Activated naive CD4-positive, alpha-beta T cell treated with anti-CD3 and anti-CD28 coated beads for 36 hours (primary cell): ENCODE measurements at places on chromosomes 5 and 9.

GRCh38 chr5:6818594-6819511 is 105.6 kb downstream of the TENT4A start:
- DNase-seq = no peak
- H3K27ac ChIP-seq = no peak overlapping the region
- H3K27me3 ChIP-seq = peaks cover 13% of the 10 kb centered on the region
- no peaks in the 10 kb centered on the region for H3K4me1 ChIP-seq

- H3K27me3 ChIP-seq = no peaks in the 10 kb centered on the region
- H3K4me3 ChIP-seq = no peak overlapping the region
- DNase-seq = no peak
- no peaks in the 10 kb centered on the region for H3K4me1 ChIP-seq
- H3K27ac ChIP-seq = no peak overlapping the region
Measured at GRCh38 chr9:90847971-90848370, 46.4 kb downstream of the SYK start.

DNA sequence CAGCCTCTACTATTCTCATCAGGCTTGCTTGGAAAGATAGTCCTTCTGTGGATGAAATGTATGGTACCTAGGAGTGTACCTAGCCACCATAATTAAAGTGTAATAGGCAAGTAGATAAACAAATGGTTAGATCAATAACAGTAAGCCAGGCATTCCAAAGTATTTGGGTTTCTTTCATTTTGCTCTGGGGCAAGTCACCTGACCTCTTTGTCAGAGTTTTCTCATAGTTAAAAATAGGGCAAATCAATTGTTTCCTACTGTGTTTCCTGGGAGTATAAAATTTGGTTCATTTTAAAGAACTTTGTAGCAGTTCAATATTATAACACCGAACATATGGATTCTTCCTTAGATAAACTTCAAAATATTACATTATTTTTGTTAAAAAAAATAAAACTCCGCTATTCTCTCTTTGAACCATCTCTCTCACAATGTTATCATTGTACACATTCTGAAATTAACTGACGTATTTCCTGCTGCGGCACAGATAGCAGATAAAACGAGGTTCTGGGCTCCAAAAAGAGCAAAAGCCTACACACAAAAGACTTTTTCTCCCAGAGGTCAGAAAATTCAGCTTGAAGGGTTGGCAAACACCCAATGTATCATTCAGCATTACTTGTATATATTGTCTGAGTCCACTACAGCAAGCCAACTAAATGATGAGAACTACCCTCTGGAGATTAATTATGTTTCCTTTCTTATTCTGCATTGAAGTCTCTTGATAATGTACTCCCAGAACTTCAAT is 267.9 kb downstream of the COX7C start:
- H3K4me3 ChIP-seq = no peak overlapping the region
- no peak for DNase-seq
- no peaks in the 10 kb centered on the region for H3K36me3 ChIP-seq
- H3K27ac ChIP-seq = no peak overlapping the region
- no peaks in the 10 kb centered on the region for H3K27me3 ChIP-seq

GRCh38 chr5:158629591-158630312 is 470.0 kb downstream of the EBF1 start:
- H3K4me1 ChIP-seq = no peaks in the 10 kb centered on the region
- no peak overlapping the region for H3K27ac ChIP-seq

GRCh38 chr9:922171-922570 is 54.3 kb upstream of the DMRT3 start:
- no peaks in the 10 kb centered on the region for H3K27me3 ChIP-seq
- no peaks in the 10 kb centered on the region for H3K36me3 ChIP-seq
- H3K27ac ChIP-seq = no peak overlapping the region
- no peaks in the 10 kb centered on the region for H3K4me1 ChIP-seq

DNA sequence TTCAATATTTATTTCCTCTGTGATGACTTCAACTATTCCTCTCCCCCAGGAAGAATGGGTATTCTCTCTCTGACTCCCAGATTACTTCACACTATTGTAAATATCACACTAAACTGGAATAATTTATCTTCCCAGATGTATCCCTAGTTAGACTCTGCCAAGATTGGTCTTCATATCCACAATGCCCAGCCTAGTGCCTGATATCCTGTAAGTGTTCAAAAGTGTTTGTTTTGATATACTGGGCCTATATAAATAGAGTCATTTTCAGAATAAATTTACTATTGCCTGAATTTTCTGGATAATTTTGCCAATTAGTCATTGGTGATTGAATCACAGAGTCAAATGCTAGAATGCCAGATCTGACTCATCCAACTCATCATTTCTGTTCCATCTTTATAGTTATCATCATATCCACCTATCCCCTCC is 143.7 kb upstream of the TNC start:
- no peak overlapping the region for H3K27ac ChIP-seq
- no peaks in the 10 kb centered on the region for H3K4me1 ChIP-seq
- no peak for DNase-seq
- H3K27me3 ChIP-seq = peaks cover 7% of the 10 kb centered on the region

GRCh38 chr5:74141053-74141452 is 499.5 kb downstream of the ENC1 start:
- no peak overlapping the region for H3K4me3 ChIP-seq
- no peak overlapping the region for H3K27ac ChIP-seq
- peaks cover 15% of the 10 kb centered on the region for H3K27me3 ChIP-seq
- DNase-seq = no peak
- H3K36me3 ChIP-seq = no peaks in the 10 kb centered on the region

DNA sequence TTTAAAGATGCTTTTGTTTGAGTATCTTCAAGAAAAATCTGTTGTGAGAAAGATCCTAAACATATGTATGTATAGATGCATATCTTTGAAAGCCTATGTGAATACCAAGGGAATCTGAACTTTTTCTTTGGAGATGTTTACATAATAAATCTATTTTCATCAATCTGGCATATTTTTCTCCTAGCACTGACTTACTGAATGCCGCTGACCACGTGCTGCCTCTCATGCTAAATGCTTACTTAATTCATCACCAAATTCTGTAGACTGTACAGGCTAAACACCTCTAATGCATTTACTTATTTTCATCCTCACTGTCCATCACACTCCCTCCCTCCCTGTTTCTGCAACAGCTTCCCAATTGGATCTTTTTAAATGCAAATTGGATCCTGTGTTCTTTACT is 566.2 kb upstream of the WWC1 start:
- no peak for DNase-seq
- peaks cover 4% of the 10 kb centered on the region for H3K4me1 ChIP-seq
- H3K27me3 ChIP-seq = peaks cover 8% of the 10 kb centered on the region
- H3K36me3 ChIP-seq = no peaks in the 10 kb centered on the region
- no peak overlapping the region for H3K27ac ChIP-seq

- H3K27me3 ChIP-seq = peaks cover 23% of the 10 kb centered on the region
- peaks cover 8% of the 10 kb centered on the region for H3K4me1 ChIP-seq
- no peak within 1 kb of the TSS for H3K27ac ChIP-seq
- peak within 1 kb of the TSS; percentile 55 for H3K4me3 ChIP-seq
- H3K36me3 ChIP-seq = no peaks in the 10 kb centered on the region
Measured at GRCh38 chr5:151686674-151687407, at the start of gene SPARC. Gene SPARC (minus strand): TSS chr5:151686915. CDS start chr5:151676188, 10,727 bp downstream.
